ENCODE measurements at places on chromosomes 5 and 9.

GRCh38 chr9:125246261-125246667 is 5.1 kb upstream of the HSPA5 start:
- no peak for DNase-seq

DNA sequence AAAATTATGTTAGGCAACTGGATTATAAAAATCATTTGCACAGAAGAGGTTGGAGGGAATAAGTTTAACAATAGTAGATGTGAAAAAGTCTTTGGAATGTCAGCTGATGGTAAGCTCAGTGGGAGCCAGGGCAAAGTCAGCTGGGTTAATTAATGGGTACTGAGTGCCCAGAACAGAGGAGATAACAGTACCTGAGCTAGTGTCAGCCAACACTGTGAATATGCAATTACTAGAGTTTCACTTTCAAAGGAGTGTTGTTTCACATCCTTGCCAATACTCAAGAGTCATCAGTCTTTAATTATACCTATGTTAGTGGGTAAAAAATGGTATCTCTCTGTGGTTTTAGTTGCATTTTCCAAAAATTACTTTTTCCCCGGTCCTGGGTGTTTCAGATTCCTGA is 135.1 kb downstream of the KIF4B start:
- no peak for DNase-seq

- DNase-seq, result no peak
Observed at GRCh38 chr5:142756576-142756975, 13.6 kb upstream of the ARHGAP26 start.

GRCh38 chr5:140806834-140807775 is at the start of gene PCDHA4:
TSS of gene PCDHA4 (plus strand) at chr5:140807068.
- no peak for DNase-seq

- DNase-seq, result no peak
Observed at GRCh38 chr5:163387589-163388343, 49.6 kb upstream of the CCNG1 start.

DNA sequence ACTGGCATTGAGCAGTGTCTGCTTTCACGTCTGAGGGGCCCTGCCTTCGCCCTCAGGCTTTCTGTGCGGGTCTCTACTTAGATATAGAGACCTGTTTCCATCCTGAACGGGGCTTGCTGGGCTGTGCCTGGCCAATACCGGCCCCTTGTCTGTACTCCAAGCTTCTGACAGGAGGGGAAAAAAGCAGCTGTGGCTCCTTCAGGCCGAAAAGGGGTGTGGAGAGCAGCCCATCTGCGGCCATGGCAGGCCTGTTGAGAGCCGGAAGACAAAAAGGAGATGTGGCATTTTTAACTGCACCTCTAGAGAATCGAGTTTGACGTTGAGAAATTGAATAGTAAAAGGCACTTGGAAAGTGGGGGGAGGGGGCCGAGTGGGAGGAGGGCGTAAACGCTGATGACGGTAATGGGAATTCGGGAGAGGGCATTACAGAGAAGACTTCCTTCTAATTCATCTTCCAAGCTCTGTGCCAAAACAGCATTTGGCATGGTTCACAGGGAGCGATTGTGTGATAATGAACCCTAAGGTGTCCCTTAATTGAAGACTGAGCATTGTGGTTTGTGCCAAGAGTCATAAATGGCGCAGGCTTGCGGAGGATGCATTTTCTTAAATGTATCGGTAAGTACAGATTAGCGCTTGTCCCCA is 25.1 kb upstream of the PRDM12 start:
- DNase-seq, result no peak

DNA sequence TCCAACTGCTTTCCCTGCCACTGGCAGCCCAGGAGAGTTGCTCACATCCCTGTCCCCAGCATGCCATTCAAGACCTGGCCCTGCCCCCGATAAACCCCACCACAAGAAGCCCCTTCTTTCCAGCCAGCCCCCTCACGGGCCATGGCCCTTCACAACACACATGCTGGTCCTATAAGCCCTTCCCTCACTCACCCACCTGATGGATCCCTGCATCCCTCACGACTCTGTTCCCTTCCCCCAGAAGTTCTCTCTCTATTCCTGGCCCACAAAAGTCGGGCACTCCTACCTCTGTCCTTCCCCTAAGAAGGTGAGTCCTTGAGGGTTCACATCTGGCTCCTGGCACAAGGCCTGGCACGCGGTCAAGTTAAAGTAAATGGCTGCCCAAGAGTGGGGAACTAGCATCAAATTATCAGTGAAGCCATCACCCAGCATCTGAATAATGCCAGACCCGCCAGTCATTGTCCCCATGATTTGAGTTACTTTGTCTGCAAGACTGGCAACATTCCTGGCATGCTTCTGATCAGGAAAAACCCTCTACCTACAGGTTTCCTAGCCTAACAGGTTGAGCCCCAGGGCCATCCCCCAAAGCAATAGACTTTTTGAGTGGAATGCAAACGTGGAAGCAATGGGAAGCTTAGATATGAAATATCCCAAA is 65.9 kb downstream of the CRB2 start:
- DNase-seq, result no peak

DNA sequence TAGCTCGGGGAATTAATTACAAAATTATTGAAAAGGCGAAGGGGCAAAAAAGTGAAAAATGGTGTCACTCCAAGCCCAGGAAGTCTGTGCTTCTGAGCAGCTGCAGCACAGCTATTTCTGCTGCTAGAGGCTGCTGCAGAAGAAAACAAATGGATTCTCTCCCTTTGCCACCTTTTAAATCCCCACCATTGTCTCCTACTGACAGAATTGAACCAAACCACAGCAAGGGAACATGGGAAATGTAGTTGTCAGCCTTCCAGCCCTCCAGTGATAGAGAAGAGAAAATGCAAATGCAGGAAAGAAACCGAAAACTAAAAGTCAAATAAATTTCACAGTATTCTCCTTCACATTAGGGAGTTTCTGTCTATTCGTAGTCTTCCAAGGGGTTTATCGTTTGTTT is 33.4 kb upstream of the CDC42SE2 start:
- DNase-seq, result no peak

DNA sequence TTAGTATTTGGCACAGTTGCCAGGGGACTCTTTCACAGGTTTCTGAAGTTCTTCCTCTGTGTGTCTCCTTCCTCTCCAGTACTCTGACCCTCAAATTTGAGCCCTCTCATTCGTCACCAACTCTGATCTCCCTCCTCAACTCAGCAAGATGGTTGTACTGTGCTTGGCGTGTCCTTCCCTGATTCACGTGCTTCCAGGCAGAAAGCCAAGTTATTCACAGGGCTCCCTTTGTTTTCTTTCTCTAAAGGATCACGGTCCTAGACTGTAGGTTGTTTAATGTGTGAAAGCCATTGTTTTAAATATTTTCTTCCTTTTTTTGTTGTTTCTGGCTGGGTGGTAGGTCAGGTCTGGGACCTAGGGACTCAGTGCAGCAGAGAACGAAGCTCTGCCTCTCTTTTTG is 142.9 kb downstream of the DMAC1 start:
- DNase-seq, result no peak

DNA sequence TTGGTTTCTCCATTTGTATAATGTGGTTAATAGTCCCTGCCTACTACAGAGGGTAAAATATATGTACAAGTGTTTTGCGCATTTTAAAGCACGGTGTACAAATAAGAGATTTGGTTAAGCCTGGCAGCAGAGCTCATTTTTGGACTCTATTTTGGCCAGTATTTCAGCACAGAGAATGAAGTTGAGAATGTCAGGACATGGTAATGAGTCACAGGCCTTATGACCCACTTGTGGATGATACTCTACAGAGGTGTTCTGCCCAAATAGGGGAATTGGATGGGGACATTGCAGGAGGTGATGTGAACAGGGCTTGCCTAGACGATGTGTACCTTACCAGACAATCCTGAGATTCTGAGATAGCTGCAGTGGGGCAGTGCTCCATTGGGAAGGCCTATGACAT is 50.6 kb downstream of the MELK start:
- no peak for DNase-seq

- no peak for DNase-seq
Observed at GRCh38 chr5:133059621-133060020, 7.8 kb downstream of the HSPA4 start.

GRCh38 chr5:126965061-126965475 is 65.3 kb downstream of the MARCHF3 start:
- no peak for DNase-seq

DNA sequence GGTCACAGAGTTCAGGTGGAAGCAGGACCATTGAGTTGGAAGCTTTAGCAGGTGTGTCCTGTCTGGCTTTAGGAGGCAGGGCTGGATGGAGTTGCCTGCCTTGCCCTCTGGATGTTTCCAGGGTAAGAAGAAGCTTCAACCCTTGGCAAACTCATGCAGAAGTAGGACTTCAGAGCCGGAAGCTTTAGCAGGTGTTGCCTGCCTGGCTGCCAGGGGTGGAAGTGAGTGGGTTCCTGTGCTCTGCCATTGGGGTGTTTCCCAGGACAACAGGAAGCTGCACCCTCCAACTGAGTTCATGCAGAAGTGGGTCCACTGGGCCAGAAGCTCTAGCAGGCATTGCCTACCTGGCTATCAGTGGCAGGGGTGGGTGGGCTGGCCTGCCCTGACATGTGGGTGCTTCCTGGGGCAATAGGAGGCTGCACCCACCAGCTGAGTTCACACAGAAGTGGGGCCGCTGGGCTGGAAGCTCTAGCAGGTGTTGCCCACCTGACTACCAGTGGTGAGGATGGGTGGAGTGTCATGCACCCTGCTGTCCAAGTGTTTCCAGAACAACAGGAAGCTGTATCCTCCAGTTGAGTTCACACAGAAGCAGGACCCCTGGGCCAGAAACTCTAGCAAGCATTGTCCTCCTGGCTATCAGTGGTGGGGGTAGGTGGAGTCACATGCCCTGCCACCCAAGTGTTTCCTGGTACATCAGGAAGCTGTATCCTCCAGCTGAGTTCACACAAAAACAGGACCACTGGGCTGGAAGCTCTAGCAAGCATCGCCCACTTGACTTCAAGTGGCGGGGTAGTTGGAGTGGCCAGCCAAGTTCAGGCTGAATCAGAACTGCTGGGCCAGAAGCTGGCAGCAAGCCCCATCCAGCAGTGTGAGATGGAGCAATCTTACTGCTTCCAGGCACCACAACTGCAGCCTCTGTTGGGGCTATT is 24.6 kb downstream of the LOX start:
- no peak for DNase-seq

DNA sequence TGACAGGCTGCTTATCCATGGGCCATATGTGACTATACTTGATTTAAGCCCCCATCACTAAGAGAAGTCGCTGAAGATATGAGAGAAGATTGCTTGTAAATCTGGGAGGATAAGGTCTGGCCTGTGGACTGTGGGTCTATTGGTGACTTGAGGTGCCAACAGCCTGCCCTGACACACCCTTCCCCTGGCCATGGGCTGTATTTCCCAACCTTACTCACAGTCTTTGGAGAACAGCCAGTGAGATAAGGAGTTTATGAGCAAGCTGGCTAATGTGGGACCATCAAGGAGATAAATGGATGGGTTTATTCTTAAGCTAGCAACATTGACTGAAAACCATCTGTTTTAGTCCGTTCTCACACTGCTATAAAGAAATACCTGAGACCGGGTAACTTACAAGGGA is 231.3 kb downstream of the ZSWIM6 start:
- no peak for DNase-seq

DNA sequence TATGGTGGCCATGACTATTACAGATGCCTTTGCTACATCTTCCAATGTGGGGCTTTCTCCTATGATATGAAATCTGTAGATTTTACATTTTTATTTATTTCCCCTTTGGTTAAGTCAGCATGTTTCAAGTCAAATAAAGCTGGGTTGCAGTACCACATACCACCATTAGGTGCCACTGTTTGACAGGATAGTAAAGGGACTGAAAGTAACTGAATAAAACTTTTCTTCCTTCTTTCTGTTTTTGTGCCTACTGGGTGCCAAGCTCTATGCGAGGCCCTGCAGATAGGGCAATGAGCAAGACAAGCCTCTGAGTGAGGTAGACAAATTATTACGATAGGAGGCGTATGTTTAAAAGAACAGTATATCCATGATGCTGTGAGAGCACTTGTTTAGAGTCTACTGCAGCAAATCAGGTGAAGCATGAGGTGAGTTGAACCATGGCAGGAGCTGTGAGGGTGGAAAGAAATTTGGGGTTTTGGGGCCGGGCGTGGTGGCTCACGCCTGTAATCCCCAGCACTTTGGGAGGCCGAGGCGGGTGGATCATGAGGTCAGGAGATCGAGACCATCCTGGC is 64.8 kb downstream of the GDNF start:
- no peak for DNase-seq

DNA sequence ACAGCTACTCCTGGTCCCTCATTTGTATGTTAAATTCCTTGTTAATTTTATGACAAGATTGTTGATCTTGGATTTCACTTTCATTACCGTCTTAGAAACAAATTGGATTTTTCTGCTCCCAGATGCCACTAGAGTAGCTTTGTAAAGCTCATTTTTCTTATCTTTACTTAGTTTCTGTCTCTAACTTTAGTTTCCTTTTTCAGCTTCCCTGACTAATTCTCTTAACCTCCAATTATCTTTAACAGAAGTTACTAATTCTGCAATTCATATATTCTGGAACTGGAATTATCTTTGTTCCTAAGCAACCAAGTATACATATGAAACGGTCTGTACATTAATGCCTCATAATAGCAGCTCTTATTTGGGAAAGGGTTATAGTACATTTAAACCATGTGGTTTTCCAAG is 16.7 kb downstream of the ITGA1 start:
- no peak for DNase-seq

DNA sequence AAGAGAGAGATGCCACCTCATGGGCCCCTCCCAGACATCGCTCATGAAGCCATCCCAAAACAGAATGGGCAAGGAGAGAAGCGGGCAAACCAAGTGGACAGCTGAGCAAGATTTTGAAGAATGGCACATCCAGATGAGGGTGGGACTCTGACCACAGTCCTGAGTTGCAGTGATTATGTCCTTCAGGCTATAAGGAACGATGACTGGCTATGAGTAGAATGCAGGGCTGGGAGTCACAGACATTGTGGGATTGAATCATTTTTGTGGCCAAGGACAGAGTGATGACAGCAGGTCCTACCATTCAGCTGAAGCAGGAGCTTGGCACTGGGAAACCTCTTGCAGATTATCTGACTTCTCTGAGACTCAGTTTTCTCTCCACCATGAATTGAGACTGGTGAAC is 245.7 kb upstream of the SLC30A5 start:
- DNase-seq, result peak; percentile 28

GRCh38 chr9:4079346-4079745 is 220.5 kb downstream of the GLIS3 start:
- no peak for DNase-seq

DNA sequence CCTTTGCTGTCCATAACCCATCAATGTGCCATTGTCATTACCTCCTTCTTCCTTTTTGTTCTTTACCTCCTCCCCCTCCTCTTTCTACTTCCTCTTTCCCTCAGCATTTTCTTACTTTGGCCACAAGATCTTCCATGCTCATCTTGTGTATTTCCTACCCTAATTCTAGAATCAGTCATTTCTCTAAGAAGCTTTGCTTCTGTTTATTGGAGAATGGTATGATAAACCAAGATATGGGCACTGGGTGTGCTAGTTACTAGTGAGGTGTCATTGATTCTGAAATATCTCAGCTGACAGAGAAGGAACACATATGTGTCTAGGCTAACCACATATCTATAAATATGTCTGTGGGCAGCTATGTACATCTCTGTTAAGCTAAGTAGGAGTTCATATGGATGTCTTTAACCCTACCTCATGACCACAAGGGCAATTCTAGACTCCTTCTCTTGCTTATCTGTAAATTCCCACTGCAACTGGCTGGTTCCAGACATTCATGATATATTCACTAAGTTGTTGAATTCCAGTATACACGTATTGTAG is 2051.3 kb upstream of the CDH9 start:
- DNase-seq, result no peak

Measured in amniotic stem cell (primary cell).